ENCODE measurements at places on chromosomes 3 and 15.

- DNase-seq = no peak
Observed at GRCh38 chr15:38597219-38597800, 32.7 kb upstream of the RASGRP1 start.

DNA sequence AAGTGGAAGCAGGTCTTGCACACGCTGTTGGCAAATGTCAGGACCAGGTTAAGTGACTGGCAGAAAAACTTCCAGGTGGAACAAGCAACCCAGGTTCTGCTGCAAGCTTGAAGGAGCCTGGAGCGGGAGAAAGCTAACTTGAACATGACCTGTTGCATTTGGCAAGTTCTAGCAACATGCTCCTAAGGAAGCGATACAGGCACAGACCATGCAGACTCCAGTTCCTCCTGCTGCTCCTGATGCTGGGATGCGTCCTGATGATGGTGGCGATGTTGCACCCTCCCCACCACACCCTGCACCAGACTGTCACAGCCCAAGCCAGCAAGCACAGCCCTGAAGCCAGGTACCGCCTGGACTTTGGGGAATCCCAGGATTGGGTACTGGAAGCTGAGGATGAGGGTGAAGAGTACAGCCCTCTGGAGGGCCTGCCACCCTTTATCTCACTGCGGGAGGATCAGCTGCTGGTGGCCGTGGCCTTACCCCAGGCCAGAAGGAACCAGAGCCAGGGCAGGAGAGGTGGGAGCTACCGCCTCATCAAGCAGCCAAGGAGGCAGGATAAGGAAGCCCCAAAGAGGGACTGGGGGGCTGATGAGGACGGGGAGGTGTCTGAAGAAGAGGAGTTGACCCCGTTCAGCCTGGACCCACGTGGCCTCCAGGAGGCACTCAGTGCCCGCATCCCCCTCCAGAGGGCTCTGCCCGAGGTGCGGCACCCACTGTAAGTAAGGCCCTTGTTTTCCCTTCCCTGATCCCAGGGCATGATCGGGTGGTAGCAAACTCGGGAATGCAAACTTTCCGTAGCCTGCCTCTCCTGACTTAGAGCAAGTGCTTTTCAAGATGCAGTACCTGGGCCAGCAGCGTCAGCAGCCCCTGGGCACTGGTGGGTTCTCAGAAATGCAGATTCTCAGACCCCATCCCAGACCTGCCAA, 759 bp downstream of the GALNT15 start:
- DNase-seq = no peak

DNA sequence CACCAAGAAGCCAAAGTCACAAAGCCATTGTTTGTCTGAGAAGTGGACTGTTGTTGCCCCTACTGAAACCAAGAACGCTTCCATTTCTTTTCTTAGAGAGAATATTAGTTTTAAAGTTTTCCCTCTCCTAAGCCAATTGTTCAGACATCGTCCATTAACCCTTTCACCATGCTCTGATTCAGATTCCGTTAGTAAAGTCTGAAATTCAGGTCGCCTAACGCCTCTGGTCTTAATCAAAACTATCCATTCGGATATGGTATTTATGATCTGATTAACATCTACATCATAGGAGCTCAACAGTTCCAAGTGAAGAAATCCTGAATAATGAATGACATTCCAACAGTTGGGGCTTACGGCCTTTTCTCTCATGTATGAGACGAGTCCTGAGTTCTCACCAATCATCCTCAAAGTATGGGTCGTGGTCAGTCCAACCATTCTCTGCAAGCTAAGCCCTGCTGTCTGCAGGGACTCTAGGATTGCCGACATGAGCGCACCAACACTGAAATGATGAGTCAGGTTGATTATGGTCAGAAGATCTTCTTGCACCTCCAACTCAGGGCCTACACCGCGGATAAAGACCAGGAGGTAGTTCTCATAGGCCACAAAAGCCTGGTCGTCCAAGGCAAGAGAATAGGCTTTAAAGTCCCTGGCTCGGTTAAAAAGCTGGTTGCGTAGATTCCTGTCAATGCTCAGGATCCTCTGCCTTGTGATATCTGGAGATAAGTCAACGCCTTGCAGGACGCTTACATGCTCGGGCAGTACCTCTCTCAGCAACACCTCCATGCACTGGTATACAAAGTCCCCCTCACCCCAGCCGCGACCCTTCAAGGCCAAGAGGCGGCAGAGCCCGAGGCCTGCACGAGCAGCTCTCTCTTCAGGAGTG, 767 bp downstream of the EPM2AIP1 start:
- DNase-seq = no peak

DNA sequence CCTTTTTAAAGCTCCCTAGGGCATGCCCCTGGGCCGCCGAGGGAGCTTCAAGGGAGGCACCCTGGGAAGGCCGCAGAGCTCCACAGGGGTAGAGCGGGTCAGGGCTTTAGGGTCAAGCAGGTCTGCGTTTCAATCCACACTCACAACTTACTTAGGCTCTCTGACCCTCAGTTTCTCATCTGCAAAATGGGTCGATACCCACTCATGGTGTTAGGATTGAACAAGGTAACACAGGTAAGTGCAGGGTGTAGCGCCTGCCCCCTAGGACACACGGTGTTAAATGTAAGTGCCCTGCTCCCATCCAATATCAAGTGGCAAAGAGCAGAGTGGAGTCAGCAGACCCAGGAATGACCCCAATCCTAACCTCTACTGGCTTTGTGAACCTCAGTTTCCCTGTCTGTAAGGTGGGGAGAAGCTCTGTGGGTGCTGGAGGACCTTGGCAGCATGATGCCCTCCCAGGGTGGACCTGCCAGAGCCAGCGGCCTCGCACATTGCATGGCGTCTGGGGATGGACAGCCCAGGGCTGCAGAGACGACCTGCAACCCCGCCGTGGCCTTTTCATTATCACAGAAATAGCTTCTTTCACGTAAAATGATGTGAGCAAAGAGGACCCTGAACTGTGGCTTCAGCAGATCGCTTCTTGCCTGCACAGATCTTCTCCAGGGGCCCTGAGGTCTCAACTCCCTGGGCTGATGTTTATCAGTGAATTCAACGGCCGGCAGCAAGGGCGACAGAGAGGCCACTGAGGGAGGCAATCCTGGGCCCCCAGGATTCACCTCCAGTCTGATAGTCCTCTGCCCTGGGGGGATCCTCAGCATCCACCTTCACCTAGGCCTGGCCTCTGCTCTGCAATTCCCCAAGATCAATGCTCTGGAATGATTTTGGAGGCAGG, 138.5 kb downstream of the CHSY1 start:
- DNase-seq = no peak

DNA sequence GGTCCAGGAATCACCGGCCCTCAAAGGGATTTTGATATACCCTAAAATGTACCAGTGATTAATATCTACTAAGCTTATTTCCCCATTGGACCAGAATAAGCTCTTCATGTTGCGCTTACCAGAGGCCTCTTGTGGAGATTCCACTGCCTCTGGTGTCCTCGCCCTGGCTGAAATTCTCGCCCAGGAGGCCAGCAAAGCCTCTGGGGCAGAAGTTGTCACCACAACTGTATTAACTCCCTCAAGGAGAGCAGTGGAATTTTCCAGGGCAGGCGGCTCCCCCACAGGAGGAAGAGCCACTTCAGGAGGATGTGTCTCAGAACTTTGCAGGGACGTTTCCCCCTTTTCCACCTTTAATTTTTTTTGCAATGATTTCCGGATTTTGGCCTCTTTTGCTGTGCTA, 6.9 kb downstream of the DPPA4 start:
- DNase-seq = no peak

DNA sequence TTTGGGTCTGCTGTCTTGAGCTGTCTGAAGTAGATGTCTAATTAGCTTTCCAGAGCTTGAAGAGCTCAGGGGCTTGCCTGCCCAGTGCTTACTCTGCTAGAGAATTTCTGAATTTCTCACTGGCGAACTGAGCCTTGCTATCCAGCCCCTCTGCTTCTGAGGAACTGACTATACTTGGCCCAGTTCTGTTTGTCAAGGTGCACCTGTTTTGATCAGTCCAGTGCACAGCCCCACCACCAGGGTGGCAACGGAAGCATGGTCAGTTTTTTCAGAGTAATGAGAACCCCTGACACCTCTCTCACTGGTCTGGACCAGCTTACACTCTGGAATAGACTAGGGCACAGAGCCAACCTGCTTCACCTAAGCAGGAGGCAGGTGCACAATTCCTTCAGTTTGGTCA, 25.2 kb downstream of the ITGB5 start:
- no peak for DNase-seq

DNA sequence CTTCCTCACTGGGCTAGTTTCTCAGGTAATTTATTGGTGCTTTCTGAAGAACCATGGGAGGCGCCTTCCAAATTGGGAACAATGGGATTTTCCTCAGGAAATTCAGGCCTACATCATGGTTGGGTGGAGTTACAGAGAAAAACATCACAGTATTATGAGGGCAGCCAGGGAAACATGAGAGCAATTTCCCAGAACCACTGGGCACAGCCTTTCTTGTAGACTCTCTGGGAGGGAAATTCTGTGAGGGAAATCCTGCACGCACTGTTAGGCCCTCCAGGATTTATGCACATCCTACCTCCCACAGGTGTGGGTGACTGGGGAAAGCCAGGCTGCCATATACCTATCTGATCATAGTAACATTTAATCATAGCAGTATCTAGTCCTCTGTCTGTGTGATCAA, 13.2 kb downstream of the POPDC2 start:
- DNase-seq = no peak

DNA sequence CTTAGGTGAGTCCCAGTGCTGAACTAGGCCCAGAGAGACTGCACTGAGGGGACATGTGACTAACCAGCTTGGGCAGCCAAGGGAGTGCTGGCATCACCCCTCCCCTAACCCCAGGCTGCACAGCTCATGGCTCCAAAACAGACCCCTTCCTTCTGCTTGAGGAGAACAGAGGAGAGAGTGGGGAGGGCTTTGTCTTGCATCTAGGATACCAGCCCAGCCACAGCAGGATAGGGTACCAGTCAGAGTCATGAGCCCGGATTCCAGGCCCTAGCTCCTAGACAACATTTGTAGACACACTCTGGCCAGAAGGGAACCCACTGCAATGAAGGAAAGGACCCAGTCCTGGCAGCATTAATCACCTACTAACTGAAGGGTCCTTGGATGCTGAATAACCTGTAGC, 49.9 kb upstream of the PLSCR4 start:
- no peak for DNase-seq

- no peak for DNase-seq
Observed at GRCh38 chr3:30970183-30970582, 75.7 kb upstream of the GADL1 start.

DNA sequence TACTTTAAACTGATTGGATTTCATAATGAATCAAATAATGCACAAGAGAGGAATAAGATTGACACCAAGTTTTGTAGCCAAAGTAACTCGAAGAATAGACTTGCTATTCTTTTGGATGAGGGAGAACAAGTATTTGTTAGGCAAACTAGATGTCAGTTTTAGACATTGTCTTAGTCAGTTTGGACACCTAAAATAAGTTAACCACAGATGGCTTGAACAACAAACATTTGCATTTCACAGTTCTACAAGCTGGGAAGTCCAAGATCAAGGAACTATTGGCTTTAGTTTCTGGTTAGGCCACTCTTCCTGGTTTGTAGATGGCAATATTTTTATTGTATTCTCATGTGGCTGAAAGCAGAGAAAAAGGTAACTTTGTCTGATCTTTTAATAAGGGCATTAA, 61.3 kb upstream of the OSTN start:
- no peak for DNase-seq

GRCh38 chr15:40554161-40554525, 10.7 kb downstream of the CCDC32 start:
- DNase-seq = no peak

DNA sequence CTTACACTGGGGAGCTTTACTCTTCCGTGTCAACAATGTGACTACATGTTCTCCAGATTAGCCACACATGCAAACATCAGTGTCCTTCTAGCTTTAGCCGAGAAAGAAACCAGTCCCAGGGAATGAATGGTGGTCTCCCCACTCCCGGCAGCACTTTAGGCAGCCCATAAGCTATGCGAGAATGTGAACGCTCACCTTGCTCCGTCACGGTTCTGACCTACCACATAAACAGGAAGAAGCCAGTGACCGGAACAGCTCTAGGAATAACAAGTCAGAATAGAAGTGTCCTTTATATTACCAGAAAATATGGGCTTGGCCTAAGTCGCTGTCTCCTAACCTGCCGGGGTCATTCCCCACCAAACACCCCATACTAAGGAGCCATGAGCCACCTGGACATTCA, 98.0 kb upstream of the ABHD17C start:
- no peak for DNase-seq

DNA sequence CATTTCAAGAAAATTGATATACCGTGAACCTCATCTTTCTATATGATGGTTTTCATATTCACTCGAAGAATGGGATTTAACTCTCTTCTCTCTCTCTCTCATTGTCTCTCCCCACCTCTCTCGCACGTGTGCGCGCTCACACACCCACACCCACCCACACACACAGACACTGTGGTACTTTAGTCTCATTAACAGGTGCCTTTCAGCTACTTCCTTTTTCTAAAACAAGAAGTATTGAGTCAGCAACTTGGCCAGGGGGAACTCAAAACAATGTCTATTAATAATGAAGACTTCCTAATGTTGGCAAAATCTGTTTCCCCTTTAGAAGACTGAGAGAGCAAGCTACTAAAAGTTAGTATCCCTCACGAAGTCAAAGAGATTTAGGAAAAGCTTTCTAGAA, 150.7 kb downstream of the TMCO5A start:
- DNase-seq = no peak

DNA sequence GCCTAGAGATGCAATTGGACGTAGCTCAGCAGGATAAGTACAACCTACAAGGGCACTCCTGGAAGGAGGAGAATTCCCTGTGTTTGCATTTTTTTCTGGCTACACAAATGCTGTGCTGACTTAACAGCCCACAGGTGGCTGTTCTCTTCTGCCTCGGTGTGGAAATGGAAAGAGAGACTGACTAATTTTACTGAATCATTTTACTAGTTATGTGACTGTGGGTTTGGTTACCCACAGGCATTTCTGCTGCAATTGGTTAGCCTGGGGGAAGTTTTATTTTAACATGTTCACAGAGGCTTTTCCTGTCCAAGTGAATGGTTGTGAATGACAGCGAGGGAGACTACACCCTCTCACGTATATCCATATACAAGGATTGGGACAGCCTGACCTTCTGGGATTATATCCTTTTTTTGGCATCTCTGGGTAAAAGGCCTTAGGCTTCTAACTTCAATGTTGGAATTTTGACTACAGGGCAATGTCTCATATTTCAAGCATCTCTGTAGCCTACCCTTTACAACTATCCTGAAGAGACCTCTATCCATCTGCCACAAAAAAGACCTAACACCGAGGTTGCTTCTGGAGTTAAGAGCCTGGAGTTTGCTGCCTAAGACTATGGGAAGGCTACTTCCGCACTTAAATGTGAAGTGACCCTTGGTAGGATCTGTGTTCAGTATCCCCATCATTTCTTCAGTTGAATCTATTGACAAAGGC, 67.2 kb upstream of the TP63 start:
- no peak for DNase-seq

DNA sequence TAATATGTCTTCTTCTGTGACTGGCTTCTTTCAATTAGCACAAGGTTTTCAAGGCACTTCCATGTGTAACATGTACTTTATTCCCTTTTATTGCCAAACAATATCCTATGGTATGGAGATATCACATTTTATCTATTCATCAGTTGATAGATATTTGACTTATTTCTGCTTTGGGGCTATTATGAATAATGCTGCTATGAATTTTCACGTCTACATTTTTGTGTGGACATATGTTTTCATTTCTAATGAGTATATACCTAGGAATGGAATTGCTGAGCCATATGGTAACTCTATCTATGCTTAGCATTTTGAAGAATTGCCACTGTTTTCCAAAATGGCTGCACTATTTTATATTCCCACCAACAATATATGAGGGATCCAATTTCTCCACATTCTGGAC, 3.6 kb upstream of the AGTR1 start:
- DNase-seq = no peak
